ENCODE measurements at places on chromosomes 12 and 14. TPM values are rescaled to one million over a fixed set of nuclear protein-coding genes. Genes with fewer than 3 reads are reported as not detected.

DNA sequence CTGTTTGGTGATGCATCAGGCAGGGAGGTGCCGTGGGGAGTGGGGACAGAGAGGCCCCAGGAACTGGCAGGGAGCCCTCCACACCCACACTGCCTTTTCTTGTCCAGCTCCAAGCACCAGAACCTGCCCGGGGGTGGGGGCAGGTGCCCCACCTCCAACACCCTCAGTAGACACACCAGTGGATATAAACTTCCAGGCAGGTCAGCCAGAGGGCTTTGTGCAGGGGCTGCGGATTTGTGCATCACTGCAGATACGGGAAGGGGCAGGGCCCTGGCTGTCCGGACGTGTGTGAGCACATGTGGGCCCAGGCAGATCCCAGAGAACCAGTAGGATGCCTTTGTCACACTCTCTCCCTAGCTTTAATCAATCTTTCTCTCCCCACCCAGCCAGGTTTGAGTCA lies 1.3 kb upstream of the TGM1 start:
- DNase-seq, result no peak

DNA sequence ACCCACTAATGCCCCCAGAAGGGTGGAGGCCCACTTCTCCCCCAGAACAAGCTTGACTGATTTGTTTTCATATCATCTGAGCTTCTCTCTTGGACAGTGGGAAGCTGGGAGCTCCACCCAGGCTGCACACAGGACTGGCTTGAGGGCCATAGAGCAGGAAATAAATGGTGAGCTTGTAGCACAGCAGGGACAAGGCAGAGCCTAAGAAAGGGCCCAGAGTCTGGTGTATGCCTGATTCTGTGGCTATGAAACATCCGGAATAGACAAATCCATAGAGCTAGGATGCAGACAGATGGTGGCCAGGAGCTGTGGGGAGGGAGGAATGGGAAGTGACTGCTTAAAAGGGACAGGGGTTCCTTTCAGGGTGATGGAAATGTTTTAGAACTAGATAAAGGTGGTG lies 79.0 kb downstream of the ARL6IP4 start:
- no peak for DNase-seq

DNA sequence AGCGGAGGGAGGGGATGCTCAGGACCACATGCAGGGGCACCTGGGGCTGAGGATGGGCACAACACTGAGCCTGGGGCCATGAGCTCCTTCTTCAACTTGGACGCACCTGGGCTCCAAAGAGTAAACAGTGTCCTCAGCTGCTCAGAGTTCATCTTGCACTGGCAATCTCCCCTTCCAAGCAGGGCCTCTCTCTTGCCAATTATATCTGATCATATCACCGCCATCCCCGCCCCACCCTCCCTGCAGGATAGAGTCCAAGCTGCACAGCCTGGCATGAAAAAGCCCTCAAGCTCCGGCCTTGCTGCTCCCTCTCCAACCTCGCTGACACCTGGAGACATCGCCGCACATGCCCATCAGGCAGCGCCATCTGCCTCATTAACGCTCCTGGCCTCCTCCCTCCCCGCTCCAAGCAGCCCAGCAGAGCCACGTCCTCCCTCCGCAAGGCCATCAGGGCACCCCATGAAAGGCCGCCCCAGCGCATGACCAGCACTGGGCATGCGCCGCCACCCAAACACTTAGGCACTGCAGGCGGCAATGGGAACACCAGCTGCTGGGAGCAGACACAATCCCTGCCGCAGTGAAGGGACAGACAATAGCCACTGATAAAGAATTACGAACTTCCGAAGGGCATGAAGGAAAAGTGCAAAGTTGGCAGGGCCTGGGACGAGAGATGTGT lies 88.8 kb downstream of the CHGA start:
- DNase-seq, result no peak

DNA sequence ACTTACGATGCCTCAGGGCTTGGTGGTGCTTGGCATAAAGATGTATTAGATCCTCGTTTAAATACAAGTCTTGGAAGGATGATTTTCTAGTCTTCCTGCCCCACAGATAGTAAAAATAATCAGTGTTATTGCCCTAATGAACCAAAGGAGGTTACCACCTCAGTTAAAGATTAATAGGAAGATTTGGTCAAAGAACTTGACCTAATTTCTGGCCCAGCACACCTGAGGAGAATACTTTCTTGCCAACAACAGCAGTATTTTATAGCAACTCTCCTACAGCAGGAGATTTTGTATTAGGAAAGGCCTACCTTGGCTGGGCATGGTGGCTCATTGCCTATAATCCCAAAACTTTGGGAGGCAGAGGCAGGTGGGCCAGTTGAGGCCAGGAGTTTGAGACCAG lies 31.6 kb downstream of the CSRP2 start:
- DNase-seq, result no peak

- DNase-seq, result no peak
Measured at GRCh38 chr14:22159957-22160356, 429.1 kb downstream of the DAD1 start.

- no peak for DNase-seq
Measured at GRCh38 chr12:95978351-95978750, 17.8 kb downstream of the HAL start.

- no peak for DNase-seq
Measured at GRCh38 chr12:72365151-72365550, 93.0 kb downstream of the TRHDE start.

GRCh38 chr12:122887819-122888212 lies 8.1 kb downstream of the VPS37B start:
- DNase-seq, result no peak

- no peak for DNase-seq
Measured at GRCh38 chr12:40742041-40742440, 49.8 kb downstream of the CNTN1 start.

- no peak for DNase-seq
Measured at GRCh38 chr12:22355011-22355580, 20.6 kb upstream of the ST8SIA1 start.

GRCh38 chr12:118189741-118190191 lies 53.8 kb downstream of the PEBP1 start:
- no peak for DNase-seq

DNA sequence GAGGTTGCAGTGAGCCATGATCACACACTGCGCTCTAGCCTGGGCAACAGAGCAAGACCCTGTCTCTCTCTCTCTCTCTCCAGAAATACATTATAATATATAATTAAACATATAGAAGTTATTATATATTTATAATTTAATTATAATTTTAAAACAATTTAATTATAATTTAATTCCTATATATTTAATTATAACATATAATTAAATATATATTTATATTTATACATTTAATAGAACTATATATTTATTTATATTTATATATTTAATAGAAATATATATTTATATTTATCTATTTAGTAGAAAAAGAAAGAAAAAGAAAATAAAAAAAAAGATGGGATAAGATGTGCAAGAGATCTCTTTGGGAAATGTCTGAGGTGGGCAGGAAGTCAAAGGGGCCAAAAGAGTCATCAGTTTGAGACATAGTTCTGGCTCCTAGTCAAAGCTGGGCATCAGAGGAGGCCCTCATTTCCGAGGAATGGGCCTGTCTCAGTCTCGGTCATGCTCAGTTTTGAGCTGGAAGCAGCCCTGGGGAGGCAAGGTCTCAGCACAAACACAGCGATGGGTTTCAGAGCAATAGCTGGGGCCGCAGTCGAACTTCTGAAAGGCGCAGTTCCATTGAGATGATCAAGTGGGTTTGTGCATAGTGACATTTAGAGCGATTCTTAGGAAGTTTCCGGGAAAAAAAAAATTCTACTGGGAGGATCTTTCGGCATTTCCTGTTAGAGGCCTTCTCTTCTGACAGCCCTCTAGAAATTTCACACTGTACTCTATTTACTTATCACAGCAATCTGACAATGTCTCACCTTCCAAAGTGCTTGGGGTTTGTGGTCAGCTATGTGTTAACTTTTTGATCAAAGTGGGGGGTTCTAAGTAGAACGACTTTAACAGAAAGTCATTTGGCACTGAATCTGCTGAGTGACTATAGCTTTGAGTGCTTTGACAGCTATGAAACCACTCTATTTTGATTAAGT lies 58.7 kb upstream of the GZMB start:
- no peak for DNase-seq

GRCh38 chr12:111757361-111758119 lies 9.2 kb upstream of the ALDH2 start:
- DNase-seq, result no peak

- DNase-seq, result no peak
Measured at GRCh38 chr14:98913967-98914650, 357.9 kb downstream of the BCL11B start.

- no peak for DNase-seq
Measured at GRCh38 chr14:61561657-61562276, 133.5 kb upstream of the HIF1A start.

DNA sequence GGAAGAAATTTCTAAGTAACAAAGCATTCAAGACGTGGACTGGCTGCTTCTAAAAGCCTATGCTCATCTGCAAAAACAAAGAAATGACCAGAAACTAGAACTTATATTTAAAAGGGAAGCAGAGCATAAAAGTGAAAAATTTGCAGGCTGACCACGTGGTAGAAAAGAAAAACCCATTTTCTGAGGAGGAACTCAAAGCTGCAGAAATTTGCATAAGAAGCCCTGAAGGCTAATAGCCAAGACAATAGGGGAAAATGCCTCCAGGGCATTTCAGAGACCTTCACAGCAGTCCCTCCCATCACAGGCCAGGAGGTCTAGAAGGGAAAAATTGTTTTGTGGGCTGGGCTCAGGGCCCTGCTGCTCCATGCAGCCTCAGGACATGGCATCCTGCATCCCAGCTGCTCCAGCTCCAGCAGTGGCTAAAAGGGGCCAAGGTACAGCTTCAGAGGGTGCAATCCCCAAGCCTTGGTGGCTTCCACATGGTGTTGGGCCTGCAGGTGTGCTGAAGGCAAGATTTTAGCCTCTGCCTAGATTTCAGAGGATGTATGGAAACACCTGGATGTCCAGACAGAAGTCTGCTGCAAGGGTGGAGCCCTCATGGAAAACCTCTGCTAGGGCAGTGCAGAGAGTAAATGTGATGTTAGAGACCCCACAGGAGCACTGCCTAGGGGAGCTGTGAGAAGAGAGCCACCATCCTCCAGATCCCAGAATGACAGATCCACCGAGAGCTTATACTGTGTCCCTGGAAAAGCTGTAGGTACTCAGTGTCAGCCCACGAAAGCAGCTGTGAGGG lies 55.5 kb downstream of the CHGA start:
- DNase-seq, result no peak

DNA sequence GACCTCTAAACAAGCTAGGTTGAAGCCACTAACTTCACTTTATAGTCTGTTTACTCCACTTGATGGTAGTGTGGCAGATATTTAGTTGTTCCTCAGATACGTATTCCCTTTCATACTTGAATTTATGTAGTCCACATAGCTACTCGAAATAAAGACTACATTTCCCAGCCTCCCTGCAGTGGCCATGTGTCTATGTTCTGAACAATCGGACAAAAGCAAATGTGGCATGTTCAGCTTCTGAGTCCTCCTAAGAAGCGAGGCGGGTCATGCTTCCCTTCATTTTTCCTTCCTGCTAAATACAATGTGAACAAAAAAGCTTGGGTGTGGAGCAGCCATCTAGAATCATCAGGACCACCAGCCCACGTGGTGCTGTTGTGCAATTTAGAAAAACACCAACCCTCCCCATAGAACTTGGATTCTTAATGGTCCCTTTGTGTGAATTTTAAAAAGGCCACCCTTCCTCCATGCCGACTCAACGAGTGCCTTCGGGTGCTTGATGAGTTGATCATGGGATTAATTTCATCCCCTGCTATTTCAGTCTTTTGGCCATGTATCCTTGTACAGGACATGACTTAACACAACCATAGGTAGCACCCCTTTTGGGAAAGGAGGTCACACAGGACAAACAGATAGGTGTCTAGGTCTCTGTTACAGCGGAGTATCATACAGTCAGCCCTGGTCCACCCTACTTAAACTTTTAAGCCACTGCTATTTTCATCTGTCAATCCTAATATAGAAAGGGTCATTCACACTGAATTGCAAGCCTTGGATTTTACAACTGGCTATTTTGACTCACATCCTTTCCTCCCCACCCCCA lies 60.7 kb downstream of the ZFC3H1 start:
- DNase-seq, result no peak

- no peak for DNase-seq
Measured at GRCh38 chr12:70609739-70610491, 27.3 kb downstream of the PTPRB start.

SBNO1 gene
- 88.6 TPM for total RNA-seq

PRKAG1 gene
- total RNA-seq, result 58.7 TPM

KRT85 gene
- not detected for total RNA-seq

GNG2 gene
- 79.8 TPM for total RNA-seq

OTOGL gene
- total RNA-seq, result not detected

NPAS3 gene
- not detected for total RNA-seq

NDUFB1 gene
- total RNA-seq, result 111 TPM

FGF6 gene
- total RNA-seq, result not detected

ERBB3 gene
- total RNA-seq, result 0.25 TPM
